ENCODE measurements at places on chromosomes 12 and 14. TPM values are rescaled to one million over a fixed set of nuclear protein-coding genes. Genes with fewer than 3 reads are reported as not detected.

ERBB3 gene
- 1.7 TPM for total RNA-seq

RNU6-8 gene
- total RNA-seq = not detected

ENDOU gene
- total RNA-seq = not detected

RPS6KL1 gene
- 5.3 TPM for total RNA-seq

NID2 gene
- 1.0 TPM for total RNA-seq

ZDHHC22 gene
- total RNA-seq = not detected

LMO3 gene
- total RNA-seq = not detected

SETD1B gene
- 30.0 TPM for total RNA-seq

RNASE3 gene
- not detected for total RNA-seq

KRT74 gene
- not detected for total RNA-seq

TCL1B gene
- total RNA-seq = not detected

LRTM2 gene
- not detected for total RNA-seq

FSCB gene
- total RNA-seq = not detected

CCNK gene
- 68.7 TPM for total RNA-seq

C12orf60 gene
- 0.87 TPM for total RNA-seq

DTX3 gene
- 24.5 TPM for total RNA-seq

TEX52 gene
- total RNA-seq = not detected

GLT8D2 gene
- not detected for total RNA-seq

KRT5 gene
- total RNA-seq = not detected

GSG1 gene
- not detected for total RNA-seq

FAM181A gene
- total RNA-seq = not detected

TTC7B gene
- total RNA-seq = 1.9 TPM

WSCD2 gene
- total RNA-seq = not detected

TROAP gene
- total RNA-seq = 61.7 TPM

MGST1 gene
- total RNA-seq = not detected

ADAMTS20 gene
- total RNA-seq = not detected

AJUBA gene
- total RNA-seq = 1.4 TPM

FGF6 gene
- not detected for total RNA-seq

CLEC1B gene
- total RNA-seq = not detected

SPTSSA gene
- 11.4 TPM for total RNA-seq

MYH7 gene
- not detected for total RNA-seq

PMEL gene
- total RNA-seq = not detected

TSPAN11 gene
- total RNA-seq = not detected

SMOC1 gene
- total RNA-seq = not detected
